ENCODE measurements at places on chromosomes 4 and X.

DNA sequence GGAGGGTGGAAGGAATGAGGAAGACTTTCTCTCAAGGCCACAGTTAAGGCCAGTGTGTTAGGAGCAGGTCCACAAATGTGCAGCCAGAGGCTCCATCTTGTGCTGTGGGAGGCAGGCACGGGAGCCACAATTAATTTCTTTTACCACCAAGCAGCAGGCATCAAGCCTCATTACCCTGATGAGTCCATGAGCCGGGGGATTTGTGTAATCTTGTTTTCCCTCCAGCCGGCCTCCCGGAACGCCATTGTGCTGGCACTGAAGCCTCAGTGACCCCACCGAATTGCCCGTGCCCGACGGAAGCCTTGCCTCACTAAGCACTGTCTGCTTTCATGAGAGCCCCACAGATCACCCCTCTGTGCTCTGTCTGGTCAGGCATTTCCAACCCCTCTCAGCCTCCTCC, 154.7 kb upstream of the STX18 start:
- no peak for DNase-seq

DNA sequence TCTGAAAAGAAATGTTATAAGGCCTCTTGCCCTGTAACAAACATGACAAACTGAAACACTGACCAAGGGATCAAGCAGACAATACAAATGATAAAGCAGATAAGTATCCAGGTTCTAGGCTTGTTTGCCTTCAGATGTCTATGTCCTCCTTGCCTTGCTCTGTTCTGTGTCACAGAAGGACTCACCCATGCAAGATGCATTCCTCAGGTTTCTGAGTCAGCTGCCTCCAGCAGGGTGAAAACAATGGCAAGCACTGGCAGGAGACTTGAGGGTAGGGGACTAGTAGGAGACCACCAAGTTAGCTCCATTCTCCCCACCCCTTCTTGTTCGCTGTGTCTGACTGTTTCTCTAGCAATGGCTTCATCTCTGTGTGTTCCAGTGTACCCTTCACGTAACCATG, 76.6 kb upstream of the CXXC4 start:
- DNase-seq, result no peak

DNA sequence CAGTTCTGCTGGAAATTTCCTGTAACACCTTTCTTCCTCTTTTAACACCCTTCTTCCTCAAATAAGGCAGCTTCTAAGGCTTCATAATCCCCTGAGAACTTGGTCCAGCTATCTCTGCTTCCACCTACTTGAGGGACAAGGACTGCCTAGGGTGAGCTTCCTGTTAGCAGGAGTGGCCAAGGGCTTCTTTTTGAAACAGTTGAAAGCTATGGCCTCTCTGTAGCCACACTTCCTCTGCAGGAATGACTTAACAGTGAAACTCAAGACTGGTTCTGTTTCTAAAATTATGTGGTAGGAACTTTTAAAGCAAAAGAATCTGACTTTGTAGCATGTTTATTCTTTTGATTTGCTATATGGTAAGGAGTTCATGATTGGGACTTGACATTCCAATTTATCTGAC, 108.5 kb upstream of the WDR1 start:
- DNase-seq, result no peak

DNA sequence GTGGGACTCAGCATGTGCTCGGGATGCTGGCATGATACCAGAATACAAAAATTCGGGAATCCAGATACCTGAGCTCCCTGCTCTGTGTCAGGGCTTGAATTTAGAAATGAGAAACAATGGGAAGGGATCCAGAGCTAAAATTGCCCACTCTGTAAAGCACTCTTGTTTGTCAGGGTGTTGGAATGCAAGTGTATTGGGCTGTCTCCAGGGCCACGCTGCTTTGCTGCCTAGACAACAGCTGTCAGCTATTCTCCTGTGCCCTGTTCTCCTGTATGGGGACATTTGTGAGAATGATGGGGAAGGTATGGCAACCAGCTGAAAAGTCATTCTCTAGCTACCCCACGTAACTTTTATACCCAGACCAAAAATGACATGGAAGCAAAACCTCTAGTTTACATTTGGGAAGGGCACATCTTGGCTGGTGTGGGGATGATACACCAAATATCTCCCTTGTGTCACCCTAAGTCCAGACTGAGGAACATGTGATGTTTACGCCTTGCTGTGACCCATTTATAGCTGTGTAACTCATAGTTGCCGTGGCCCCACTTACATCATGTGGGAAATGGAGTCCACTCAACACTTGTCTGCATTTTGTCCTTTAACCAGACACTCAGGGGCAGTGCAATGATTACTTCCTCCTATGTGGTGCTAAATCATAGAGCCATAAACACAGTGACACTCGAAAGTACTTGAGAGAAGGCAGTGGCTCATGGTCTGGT, 46.6 kb downstream of the SMPX start:
- DNase-seq, result no peak

DNA sequence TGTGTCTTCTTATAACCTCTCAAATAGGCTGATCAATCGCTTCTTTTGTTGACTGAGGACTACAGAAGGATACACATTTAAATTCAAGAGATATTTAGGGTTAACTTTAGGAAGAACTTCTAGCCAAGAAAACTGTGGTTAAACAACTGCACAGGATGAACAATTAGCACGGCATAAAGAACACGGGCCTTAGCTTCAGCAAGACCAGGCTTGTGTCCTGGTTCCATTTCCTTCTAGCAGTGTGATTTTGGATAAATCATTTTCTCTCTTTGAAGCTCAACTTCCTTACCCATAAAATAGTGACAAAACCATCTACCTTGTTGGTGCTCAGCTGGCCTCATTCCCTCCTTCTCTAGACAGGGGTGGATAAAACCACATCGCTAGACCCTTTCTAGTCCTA, 117.6 kb downstream of the TSPAN5 start:
- no peak for DNase-seq

GRCh38 chr4:113981591-113981990, 2.1 kb upstream of the ARSJ start:
- peak; percentile 41 for DNase-seq

DNA sequence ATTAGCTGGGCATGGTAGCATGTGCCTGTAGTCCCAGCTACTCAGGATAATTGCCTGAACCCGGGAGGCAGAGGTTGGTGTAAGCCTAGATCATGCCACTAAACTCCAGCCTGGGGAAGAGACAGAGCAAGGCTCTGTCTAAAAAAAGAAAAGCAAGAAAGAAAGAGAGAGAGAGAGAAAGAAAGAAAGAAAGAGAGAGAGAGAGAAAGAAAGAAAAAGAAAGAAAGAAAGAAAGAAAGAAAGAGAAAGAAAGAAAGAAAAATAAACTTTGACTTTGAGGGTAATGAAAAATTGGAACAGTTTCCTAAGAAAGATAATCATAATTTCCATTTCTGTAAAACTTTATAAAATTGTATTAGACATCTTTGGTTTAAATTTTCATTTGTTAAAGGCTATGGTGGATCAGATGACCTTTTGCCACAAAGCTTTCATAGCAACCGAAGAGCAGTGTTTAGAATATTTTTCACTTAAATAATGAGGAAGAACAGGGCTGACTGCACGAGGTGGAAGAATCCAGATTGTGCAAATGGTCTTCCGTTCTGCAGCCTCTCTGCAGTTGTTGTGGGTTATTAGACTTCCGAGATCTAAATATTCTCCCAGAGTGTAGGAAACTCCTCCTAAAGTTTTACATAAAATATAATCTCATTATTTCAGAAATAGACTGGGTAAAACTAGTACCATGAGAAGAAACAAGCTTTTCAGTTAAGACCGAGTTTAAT, 55.9 kb downstream of the RBM47 start:
- DNase-seq, result no peak

DNA sequence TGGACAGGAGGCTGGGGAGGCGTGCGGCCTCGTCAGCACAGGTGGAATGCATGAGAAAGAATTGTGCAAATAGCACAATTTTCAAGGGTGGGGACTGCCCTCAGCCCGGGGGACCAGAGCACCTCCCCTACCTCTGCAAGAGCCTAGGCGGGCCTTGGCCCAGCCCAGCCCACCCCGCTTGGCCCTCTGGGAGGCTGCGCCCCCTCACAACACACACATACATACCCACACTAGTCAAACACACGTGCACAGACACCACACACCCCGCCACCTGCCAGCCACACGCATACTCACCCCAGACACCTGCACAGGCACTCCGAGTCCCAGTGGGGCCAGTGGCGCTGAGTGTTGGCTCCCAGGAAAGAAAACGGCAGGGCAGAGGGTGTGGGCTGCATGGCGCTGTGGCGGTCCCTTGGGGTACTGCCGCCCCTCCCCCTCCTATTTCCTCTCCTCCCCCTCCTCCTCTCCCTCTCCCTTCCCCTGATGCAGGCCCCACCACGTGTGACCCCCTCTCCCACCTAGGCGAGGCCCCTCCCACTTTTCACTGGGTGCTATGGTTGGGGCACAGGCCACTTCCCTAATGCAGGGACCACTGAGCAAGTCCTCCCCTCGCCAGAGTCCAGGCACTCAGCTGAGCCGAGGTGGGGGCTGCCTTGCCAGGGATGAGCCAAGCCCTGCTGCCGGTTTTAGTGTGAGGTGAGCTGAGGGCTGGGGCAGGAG, 84.5 kb downstream of the FAM53A start:
- DNase-seq, result no peak

DNA sequence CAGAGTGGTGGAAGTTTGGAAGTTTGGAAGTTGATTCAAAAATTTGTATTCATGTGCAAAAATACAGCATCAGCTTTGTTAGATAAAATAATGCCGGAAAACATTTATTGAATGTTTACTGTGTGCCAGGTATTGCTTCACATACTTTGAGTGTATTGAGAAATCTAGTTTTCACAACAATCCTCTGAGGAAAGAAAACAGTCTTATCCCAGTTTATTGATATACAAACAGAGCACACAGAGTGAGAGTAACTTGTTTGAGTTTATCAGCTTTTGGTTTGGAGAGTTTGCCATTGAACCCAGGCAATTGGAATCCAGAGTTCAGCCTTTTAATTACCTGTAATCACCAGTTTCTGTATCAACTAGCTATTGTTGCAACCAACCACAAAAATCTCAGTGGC, 127.2 kb upstream of the RPS6KA3 start:
- no peak for DNase-seq

GRCh38 chr4:176031922-176032321, 33.7 kb upstream of the WDR17 start:
- DNase-seq, result no peak

GRCh38 chr4:147968641-147969040, 236.8 kb downstream of the ARHGAP10 start:
- DNase-seq, result no peak

DNA sequence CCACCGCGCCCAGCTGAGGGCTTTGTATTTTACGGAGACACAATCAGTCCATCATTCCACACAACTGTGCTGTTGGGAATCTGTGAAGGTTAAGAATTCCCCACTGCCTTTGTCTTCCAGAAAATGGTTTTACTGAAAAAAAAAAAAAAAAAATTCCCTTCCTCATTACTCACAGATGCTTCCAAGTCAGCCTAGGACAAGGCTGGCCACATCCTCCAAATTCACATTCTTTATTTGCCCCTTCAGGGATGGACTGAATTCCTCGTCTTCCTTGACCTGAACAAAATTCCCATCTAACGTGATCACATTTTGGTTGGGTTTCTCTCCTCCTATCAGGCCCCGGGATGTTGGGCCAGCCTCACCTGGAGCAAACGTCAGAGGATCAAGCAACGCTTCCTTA, 130.3 kb downstream of the DHRSX start:
- DNase-seq, result peak; percentile 87

- DNase-seq, result peak; percentile 43
These were observed 716.6 kb upstream of the INTU start for GRCh38 chr4:126916049-126916625.

- no peak for DNase-seq
These were observed 59.2 kb downstream of the CPZ start for GRCh38 chr4:8651661-8652180.

DNA sequence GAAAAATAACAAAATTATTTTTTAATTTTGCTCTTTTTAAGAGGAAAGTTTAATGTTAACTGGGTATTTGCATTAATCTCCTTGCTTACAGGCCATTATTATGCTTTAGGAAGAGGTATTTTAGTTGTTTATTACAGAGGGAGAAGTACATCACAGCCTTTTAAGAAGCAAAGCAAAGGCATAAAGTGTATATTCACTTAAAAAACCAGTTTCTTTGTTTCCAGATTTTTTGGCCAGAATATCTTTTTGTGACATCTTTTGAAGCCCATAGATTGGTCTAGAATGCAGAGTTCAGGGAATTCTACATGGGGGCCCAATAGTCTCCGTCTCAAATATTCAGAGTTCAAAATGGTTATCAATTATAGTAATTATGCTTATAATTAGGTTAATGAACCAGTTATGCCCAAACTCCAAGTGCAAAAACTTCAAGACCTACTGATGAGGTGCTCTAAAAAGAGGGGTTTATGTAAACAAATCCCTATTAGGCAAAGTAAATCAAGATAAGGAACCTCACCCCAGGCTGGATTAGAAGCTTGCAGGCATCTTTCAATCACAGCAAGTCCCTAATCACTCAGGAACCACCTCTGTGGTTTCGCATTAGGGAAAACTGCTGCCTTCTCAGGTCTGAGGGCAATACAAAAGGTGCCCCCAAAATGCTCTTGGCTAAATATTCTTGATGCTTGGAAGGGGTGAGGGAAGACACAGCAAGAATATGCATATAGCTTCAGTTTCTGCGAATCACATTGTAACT, 1.4 kb downstream of the CXXC4 start:
- DNase-seq, result no peak

GRCh38 chr4:94339779-94340178, 2.9 kb downstream of the HPGDS start:
- no peak for DNase-seq

DNA sequence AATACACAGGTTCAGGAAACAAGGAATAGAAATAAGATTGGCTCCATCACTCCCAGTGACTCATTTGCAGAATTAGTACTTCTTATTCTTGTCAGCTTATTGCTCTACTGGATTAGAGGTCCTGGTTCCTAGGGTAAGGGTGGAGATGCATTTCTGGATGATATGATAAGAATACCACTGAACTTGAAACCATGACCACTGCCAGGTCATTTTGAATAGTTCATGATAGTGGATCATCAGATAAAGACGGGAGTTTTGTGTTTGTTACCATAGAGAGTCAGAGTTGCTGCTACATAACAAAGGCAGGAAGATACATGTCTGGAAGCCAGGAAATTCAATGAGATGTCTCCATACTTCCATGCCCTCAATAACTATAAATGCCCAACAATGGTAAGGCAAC, 109.2 kb upstream of the FAT1 start:
- peak; percentile 12 for DNase-seq

DNA sequence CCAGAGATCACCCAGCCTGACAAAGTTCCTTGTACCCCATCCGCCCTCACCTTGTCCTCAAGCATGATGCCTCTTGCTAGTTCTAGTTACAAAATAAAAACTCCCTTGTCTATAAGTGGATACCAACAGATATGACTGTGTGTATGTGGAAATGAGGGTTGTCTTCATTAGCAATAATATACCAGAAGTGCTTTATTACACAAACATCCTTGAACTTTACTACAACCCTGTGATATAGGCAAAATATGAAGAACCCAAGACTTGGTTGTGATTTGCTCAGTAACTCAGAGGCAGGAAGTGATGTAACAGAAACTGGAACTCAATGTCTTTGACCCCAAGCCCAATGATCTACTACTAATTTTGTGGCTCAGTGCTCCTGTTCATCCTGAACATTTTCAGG, 97.6 kb downstream of the AKAP4 start:
- no peak for DNase-seq

GRCh38 chr4:176453658-176454057, 133.9 kb downstream of the SPCS3 start:
- DNase-seq, result no peak
